DND-41 (cell line): ENCODE measurements at places on chromosomes 11 and 22.

- H3K27ac ChIP-seq, result peak overlapping the region; percentile 77
- no peaks in the 10 kb centered on the region for H3K27me3 ChIP-seq
- H3K36me3 ChIP-seq, result no peaks in the 10 kb centered on the region
- DNase-seq, result peak; percentile 82
- peaks cover 55% of the 10 kb centered on the region for H3K4me1 ChIP-seq
Measured at GRCh38 chr22:28442264-28442710, 237.4 kb downstream of the TTC28 start.

GRCh38 chr11:84564180-84564866 lies 1062.8 kb downstream of the DLG2 start:
- DNase-seq, result peak; percentile 35
- H3K4me1 ChIP-seq, result no peaks in the 10 kb centered on the region
- no peak overlapping the region for H3K27ac ChIP-seq
- H3K4me3 ChIP-seq, result no peak overlapping the region

DNA sequence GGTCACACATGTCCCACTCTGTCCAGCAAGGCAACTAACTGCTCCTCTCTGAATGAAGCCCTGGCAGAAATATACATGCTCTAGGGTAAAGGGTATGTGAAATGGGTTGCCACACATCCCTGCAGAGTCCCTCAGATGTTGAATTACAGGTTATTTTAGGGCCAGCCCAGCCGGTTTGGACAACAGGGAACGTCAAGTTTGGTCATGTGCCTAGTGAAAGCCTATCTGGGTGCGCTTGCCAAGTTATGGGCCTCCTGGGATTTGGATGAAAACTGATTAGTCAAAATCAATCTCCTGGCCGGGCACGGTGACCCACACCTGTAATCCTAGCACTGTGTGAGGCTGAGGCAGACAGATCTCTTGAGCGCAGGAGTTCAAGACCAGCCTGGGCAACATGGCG lies 10.4 kb downstream of the AP1B1 start:
- H3K36me3 ChIP-seq, result peaks cover 32% of the 10 kb centered on the region
- H3K4me3 ChIP-seq, result no peak overlapping the region
- no peak for DNase-seq
- peaks cover 5% of the 10 kb centered on the region; the same call in 1 of the 2 replicates for H3K4me1 ChIP-seq
- H3K27me3 ChIP-seq, result no peaks in the 10 kb centered on the region

DNA sequence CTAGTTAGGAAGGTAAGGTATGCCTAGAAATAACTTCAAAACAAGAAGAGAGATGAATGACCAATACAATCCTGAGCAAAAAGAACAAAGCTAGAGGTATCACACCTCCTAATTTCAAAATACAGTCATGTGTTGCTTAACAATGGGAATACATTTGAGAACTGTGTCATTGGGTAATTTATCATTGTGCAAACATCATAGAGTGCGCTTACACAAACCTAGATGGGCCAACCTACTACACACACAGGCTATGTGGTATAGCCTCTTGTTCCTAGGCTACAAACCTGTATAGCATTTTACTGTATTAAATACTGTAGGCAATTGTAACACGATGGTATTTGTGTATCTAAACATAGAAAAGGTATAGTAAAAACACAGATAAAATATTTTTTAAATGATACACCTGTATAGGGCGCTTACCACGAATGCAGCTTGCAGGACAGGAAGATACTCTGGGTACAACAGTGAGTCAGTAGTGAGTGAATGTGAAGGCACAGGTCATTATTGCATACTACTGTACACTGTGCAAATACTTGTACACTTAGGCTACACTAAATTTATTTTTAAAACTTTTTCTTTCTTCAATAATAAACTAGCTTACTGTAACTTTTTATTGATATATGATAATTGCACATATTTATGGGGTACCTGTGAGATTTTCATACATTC lies 48.2 kb downstream of the STK33 start:
- no peak for DNase-seq
- H3K36me3 ChIP-seq, result no peaks in the 10 kb centered on the region
- H3K4me3 ChIP-seq, result no peak overlapping the region
- peaks cover 6% of the 10 kb centered on the region for H3K27me3 ChIP-seq
- no peak overlapping the region for H3K27ac ChIP-seq

DNA sequence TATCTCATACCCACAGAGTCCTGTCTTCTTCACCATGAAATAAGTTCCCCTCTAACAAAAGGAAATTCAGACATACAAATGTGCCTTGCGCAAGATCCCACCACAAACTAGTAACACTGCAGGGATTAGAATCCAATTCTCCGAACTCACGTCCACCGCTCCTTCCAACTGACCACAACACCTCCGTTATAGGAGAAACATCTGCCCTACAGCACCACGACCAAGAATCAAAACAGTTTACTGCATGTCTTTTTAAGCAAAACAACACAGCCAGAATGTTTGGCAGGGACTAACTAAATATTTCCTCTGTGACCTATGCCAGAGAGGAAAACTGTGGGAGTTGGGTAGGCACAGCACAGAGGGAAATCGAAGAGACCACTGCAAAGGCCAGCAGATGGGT lies 72.7 kb upstream of the AKIP1 start:
- H3K27me3 ChIP-seq, result peaks cover 9% of the 10 kb centered on the region
- no peak for DNase-seq
- H3K27ac ChIP-seq, result no peak overlapping the region
- no peaks in the 10 kb centered on the region for H3K36me3 ChIP-seq
- H3K4me1 ChIP-seq, result peaks cover 9% of the 10 kb centered on the region

GRCh38 chr22:31532060-31532459 lies 35.7 kb downstream of the SFI1 start:
- no peaks in the 10 kb centered on the region for H3K4me1 ChIP-seq
- H3K27ac ChIP-seq, result no peak overlapping the region
- DNase-seq, result no peak
- H3K36me3 ChIP-seq, result peaks cover 57% of the 10 kb centered on the region
- no peak overlapping the region for H3K4me3 ChIP-seq
- H3K27me3 ChIP-seq, result no peaks in the 10 kb centered on the region

- H3K36me3 ChIP-seq, result no peaks in the 10 kb centered on the region
- H3K27me3 ChIP-seq, result peaks cover 4% of the 10 kb centered on the region
- H3K4me1 ChIP-seq, result no peaks in the 10 kb centered on the region
Measured at GRCh38 chr11:36156817-36157519, 132.3 kb downstream of the COMMD9 start.

- no peak for DNase-seq
- no peaks in the 10 kb centered on the region for H3K27me3 ChIP-seq
- H3K27ac ChIP-seq, result no peak overlapping the region
- H3K4me1 ChIP-seq, result peaks cover 19% of the 10 kb centered on the region
Measured at GRCh38 chr11:65814131-65814985, 19.4 kb upstream of the SNX32 start.

DNA sequence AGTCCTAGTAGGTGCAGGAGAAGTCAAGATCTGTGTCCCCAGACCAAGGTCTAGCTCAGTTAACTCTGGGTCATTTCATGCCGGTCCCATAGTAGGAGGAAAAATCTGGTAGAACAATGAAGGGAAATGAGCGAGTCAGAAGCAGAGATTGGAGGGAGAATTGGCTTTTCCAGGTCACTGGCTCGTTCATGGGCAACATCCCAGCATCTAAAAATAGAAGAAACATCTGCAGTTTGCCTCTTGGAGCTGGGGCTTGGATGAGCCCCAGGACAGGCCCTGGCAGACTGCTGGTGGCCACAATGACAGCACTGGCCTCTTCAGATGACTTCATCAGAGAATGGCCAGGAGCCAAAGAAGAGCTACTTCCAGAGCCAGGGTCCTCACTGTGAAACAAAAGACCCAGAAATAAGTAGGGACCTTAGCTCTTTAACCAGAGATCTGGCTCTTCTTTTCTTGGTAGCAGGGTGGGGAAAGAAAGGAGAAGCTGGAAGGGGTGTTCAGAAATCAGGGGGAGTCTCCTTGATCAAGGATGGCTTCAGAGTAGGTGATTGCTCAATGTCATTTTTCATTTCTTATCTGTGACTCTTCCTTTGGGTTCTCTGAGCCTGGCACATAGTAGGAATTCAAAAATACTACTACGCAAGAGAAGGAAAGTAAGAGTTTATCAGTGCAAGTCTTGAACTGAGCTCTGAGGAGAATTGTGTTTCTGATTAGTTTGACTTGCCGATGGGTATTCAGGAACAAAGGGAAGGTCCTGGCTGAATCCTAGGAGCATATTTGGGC lies 102.6 kb downstream of the TMPRSS5 start:
- no peak overlapping the region for H3K4me3 ChIP-seq
- peaks cover 5% of the 10 kb centered on the region for H3K27me3 ChIP-seq
- H3K36me3 ChIP-seq, result no peaks in the 10 kb centered on the region
- no peak for DNase-seq
- no peaks in the 10 kb centered on the region for H3K4me1 ChIP-seq

DNA sequence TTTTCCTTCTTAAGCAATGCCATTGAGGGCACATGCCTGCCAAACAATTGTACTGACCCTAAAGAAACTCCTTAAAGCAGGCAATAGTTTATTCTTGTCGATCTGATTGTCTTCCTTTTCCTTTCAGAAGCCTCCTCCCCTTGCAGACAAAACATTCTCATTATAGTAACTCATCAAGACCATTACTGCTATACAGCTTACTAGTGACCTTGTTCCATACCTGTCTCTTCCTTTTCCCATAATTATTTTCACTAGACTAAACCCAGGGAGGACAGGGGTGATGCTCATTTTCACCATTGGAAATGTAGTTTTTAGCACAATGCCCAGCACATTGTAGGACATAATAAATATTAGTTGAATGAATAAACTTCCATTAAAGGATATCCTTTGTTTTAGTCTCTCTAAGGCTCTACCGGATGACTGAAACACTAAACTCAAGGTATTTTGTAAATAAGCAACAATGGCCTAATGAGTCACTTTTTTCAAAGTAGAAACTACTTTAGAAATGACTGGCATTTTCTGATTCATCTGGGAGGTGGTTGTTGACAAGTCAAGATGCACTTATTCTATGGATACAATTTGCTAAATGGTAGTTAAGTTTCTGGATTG lies 9.3 kb upstream of the MSANTD4 start:
- no peaks in the 10 kb centered on the region for H3K36me3 ChIP-seq
- no peak for DNase-seq
- H3K4me1 ChIP-seq, result no peaks in the 10 kb centered on the region
- H3K27me3 ChIP-seq, result no peaks in the 10 kb centered on the region
- H3K4me3 ChIP-seq, result no peak overlapping the region

DNA sequence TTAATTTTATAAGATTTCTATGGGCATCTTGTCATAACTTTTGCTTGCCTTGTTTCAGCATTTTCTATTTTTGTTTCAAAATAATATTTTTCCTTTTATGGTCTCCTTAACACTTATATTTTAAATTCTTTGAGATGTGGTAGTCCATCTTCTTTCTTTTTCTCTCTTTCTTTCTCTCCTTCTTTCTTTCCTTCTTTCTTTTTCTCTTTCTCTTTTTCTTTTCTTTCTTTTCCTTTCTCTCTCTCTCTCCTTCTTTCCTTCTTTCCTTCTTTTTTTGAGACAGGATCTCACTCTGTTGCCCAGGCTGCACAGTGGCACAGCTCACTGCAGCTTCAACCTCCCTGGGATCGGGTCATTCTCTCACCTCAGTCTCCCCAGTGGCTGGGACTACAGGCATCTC lies 36.1 kb upstream of the OR10G7 start:
- no peak overlapping the region for H3K27ac ChIP-seq
- H3K27me3 ChIP-seq, result peaks cover 9% of the 10 kb centered on the region
- no peaks in the 10 kb centered on the region for H3K4me1 ChIP-seq
- no peaks in the 10 kb centered on the region for H3K36me3 ChIP-seq
- DNase-seq, result no peak
- H3K4me3 ChIP-seq, result no peak overlapping the region

DNA sequence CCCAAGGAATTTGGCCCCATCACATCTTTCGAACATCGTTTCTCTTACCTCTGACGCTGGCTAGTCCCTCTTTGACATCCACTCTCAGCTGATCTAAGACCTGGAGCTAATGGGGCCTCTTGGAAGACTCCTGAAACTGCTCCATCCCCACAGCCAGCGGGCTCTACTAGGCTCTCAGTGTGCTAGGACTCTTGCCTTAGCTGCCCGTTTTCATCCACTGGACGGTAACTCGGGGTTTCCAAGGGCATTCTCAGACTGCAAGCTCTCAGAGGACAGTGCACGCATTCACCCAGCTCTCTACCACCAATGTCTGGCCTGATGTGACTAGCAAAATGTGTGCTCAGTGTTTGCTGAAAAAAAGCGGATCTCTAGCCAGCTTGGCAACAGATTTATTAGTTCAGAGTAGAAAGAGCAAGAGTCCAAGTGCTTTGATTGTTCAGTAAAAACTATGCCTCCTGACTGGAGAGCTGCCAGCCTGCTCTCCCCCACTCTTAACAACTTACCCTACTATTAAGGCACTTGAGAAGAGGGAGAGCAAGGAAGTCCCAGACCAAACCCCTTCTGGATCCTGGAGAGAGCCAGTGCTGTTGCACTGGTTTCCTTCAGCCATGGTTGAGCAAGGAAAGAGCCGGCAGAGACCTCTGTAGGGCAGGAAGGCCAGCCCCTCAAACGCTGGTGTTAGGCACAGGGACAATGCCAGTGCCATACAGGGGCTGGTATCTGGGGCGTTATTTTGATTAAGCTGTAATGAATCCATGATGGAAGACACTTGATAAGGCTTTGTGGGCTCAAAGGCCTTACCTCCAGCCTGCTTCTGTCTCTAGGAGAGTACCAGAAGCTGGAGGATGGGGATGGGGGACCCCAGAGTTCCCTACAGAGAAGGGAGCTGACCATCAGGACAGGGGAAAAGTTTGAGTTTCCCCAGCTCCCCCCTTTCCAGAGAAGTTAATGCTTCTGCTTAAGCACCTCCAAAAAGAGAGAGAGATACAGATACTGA lies 9.2 kb downstream of the RELA start:
- peak overlapping the region; percentile 67 for H3K4me3 ChIP-seq
- peaks cover 66% of the 10 kb centered on the region for H3K36me3 ChIP-seq
- no peak for DNase-seq
- H3K27me3 ChIP-seq, result no peaks in the 10 kb centered on the region

DNA sequence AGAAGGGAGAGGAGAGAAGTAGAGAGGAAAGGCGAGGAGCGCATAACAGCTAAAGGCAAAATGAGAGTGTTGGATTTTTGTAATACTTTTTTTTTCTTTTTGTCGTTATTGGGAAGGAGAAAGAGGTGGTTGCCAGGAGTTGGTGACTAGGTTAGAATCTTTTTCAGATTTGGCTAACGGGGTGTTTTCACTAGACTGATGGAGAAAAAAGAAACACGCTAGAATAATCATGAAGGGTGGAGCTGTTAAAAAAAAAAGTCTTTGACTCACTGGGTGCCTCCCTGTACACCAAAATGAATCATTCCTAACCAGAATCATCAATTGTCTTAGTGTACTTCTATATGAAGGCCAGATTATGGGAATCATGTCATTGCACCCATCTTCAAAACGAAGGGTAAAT lies 12.7 kb downstream of the BLID start:
- no peak for DNase-seq
- H3K27me3 ChIP-seq, result peaks cover 29% of the 10 kb centered on the region
- H3K36me3 ChIP-seq, result no peaks in the 10 kb centered on the region
- no peak overlapping the region for H3K27ac ChIP-seq
- H3K4me1 ChIP-seq, result no peaks in the 10 kb centered on the region
- no peak overlapping the region for H3K4me3 ChIP-seq
